ENCODE measurements at places on chromosomes 5 and 9.

DNA sequence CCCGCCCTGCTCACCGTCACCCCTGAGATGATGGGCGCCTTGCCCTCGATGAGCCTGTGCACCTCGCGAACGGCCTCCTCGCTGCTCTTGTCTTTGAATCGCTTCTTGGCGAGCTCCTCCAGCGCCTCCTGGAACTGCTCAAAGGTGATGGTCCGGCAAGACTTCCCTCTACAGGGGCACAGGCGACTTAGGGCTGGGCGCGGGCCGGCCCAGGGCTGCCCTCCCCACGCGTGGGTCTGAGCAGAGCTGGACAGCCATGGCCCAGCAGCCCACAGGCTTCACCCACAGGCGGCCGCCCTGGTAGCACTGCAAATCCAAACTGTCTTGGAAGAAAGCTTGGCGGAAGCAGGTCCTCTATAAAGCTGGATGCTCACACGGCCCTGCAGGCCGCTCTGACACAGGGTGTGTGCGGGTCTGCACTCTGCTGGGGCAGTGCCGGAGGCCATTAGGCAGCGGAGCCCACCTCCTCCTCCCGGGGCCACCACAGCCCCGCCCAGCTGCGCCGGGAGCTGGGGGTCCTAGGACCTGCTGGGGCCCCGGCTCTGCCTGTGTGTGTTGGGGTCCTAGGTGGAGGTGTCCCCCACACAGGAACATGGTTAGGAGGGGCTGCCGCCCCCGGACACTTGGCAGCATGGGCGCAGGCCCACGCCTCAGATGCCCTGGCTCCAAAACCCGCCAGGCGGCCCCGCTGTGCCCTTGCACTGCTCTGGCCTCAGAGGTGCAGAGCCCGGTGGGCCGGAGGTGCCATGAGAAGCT, 27.0 kb downstream of the TPPP start:
- no peak for DNase-seq

DNA sequence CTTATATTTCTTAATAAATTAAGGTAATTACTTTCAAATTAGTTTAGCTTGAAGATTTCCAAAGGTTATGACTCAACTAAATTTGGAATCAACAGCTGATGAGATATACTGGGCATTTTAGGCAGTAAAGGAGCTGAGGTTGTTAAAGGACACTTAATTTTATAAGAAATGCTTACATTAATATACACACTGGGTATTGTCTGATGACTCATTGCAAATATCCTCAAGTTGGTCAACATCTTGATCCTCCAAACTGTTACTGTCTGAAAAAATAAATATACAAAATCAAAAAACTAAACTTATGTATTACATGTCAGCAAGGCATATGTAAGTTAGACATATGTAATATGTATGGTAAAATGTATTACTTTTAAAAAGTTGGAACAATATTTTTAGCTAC, 3.4 kb downstream of the GFM2 start:
- DNase-seq: no peak

DNA sequence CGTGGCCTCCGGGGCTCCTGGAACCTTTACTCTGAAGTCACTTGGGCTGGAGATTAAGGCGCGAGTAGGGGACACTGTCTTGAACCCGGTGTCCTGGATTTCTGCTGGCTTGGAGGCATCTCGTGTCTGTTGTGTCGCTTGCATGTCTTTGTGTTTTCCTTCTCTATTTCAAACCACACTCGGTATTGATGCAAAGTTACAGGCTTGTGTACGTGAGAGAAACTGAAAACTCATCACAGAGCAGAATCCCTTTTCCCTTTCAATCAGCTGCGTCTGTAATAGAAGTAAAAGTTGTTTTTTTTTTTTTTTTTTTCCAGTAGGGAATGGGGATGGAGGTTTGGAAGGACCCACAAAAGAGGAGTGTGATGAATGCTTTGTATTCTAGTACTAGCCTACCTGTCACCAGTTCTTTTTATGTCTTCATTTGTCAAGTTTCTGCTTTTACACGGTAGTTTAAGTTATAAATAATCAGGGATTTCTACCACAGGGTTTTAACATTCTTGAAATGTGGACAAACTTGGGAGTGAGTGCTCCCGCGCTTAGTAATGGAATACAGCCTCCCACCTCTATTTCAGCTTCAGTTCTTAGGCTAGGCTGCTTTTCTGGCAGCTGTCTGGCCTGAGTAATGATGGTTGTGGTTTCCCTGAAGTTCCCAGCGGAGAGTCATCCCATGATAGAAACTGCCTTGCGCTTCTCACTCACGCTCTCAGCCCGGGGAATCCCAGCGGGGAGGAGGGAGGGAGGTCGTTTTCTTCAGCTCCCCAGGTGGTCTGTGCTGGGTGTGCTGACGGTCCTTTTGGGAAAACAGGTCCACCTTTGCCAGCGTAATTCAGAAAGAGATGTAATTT, 763 bp downstream of the TJP2 start:
- DNase-seq: no peak

GRCh38 chr9:121691890-121692289, 40.5 kb downstream of the DAB2IP start:
- no peak for DNase-seq

DNA sequence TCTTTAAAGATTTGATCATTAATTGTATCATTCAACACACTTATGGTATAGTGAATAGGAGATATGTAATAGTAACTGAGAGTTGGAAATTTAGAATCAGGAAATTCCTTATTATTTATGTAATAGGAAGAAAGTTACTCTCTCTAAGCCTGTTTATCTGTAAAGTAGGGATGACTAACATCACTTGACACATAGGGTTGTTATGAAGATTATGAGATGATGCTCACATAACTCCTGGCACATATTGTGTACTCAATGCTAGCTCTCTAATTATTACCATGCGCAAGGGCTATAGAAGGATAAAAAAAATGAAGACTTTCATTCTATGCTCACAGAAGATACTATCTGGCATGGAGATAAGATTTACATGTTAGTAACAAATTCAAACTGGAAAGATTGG, 149.9 kb downstream of the ISOC1 start:
- DNase-seq: no peak

- DNase-seq: peak; percentile 47
These were observed 183.9 kb downstream of the C9orf50 start for GRCh38 chr9:129436751-129437625.

All from activated naive CD4-positive, alpha-beta T cell (primary cell).